GM23248 (cell line): ENCODE measurements at places on chromosomes 5 and 9. TPM values are rescaled to one million over a fixed set of nuclear protein-coding genes. Genes with fewer than 3 reads are reported as not detected.

DNA sequence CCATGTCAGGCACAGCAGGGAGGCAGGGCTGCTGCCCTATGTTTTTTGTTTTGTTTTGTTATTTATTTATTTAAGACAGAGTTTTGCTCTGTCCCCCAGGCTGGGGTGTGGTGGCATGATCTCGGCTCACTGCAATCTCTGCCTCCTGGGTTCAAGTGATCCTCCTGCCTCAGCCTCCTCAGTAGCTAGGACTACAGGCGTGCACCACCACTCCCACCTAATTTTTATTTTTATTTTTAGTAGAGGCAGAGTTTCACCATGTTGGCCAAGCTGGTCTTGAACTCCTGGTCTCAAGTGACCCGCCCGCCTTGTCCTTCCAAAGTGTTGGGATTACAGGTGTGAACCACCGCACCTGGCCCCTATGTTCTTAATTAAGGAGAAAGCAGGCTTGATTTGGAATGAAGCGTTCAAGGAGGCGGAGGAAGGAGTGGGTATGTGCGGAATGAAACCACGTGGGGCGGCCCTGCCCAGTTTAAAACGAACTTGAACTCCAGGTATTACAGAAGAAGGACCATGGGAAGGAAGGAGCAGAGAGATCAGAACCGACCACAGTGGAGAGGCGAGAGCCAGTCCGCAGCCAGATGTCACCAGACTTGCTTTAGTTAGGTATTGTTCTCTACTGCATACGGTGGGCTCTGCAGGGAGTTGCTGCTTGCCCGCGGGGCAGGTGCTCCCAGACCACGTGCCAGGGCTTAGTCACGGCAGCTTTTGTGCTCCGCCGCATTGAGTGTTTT is 34.9 kb upstream of the EPB41L4B start:
- no peak overlapping the region for H3K27ac ChIP-seq
- H3K4me1 ChIP-seq = no peaks in the 10 kb centered on the region
- H3K4me3 ChIP-seq = no peak overlapping the region
- H3K27me3 ChIP-seq = peaks cover 54% of the 10 kb centered on the region

DNA sequence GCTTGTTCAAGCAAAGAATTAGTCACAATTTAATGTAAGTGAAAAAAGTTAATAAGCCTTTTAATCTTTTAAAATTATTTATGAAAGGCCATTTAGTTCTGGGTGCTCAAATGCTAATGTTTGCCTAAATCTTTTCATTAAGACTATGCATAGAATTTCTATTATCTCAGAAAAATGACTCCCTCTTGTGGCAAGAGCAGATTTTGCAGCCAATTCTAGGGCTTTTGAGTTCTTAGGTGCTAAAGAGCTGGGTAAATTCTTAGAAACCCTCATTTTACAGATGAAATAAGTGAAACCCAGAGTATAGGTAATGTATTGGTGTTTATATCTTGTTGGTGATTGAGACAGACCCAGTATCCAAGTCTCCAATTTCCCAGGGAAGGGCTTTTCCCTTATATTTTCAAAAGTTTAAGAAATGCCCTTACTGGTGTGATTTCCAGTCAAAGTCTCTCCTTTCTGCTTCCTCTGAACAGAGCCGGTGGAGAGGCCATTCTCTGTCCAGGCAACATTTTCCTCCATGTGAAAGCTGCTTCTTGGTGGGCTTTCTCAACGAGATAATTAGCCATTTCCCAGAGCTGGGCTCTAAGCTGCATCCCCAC is 24.1 kb upstream of the PCSK5 start:
- no peaks in the 10 kb centered on the region for H3K36me3 ChIP-seq
- 0 out of 2 replicates have a peak, but pooled peaks cover 3% of the 10 kb centered on the region for H3K27me3 ChIP-seq
- H3K4me3 ChIP-seq = no peak overlapping the region
- H3K27ac ChIP-seq = no peak overlapping the region
- DNase-seq = peak; percentile 44

PPWD1 gene
- 24.7 and 56.8 TPM in 2 replicates for total RNA-seq

IRGM gene
- total RNA-seq = not detected in 2 replicates

DNA sequence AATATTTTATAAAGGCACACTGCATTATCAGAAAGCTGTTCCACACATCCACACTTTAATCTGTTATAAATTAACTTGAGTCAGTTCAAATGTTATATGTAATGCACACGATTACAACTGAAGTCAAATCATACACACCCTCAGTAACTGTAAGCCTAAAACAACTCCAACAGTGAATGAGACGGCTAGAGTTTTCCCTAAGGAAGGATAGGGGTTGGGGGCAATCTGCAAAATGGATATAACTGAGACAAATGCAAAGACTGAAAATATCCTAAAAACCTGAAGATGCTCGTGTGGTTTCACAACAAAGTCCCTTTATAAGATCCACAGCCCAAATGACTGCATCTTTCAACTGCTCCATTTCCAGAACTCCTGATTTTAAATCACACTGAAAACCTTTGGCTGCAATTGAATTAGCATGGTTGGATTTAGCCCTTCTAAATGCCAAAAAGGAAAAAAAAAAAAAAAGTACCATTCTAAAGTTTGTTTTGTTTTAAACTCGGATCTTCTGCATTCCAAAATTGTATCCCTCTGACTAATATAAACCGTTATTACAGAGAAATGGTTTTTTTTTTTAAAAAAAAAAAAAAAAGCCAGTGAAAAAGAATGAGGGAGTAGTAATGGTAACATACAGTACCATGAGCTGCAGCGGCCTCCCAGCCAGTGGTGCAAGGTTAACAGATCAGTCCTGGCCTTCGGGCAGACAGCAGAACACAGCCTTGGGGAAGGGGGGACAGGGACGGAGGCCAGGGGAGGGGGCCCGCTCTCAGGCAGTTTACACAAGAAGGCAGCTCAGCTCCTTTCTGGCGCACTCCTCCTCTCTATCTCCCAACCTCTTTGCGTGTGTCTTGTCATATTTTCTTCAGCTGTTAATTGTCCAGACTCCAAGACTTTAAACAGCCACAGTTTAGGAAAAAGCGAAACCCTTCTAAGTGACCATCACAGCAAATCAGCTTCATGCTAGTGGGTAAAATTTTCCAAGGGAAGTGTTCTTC is 166.1 kb downstream of the BNC2 start:
- no peaks in the 10 kb centered on the region for H3K36me3 ChIP-seq
- peaks cover 49% of the 10 kb centered on the region for H3K4me1 ChIP-seq
- H3K27ac ChIP-seq = peak overlapping the region; percentile 96
- DNase-seq = peak; percentile 55

DNA sequence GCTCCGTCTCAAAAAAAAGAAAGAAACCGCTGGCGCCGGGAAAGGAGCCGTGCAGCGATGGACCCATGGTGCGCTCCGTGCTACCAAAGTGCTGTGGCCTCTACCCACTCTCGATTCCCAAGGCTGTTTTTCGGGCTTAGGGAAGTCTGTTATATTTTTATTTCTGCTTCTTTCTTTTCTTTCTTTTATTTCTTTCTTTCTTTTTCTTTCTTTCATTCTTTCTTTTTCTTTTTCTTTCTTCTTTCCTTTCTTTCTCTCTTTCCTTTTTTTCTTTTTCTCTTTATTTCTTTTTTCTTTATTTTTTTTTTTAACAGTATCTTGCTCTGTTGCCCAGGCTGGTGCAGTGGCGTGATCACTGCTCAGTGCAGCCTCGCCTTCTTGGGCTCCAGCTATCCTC is 87.5 kb downstream of the ANXA2R start:
- peaks cover 21% of the 10 kb centered on the region for H3K4me1 ChIP-seq
- H3K27me3 ChIP-seq = no peaks in the 10 kb centered on the region
- no peaks in the 10 kb centered on the region for H3K36me3 ChIP-seq
- DNase-seq = peak; percentile 42
- peak overlapping the region; percentile 93 for H3K27ac ChIP-seq

DNA sequence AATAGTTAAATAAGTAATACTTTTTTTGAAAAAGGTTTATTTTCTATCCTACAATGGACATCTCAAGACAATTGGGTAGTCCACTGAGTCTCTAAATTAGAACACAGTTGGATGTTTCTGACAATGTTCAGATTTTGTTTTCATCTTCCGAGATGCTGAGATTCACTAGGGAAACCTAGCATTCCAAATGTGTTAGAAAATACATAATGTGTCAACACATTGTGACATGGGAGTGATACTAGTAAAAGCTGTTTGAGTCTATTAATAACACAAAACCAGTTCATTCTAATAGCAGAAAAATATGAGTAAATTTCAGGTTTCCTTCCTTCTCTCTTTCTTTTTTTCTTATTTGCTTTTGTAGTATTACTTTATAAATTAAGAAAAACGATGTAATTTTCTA is 68.2 kb upstream of the CDH10 start:
- H3K27ac ChIP-seq = no peak overlapping the region
- no peaks in the 10 kb centered on the region for H3K27me3 ChIP-seq
- no peak for DNase-seq
- H3K36me3 ChIP-seq = no peaks in the 10 kb centered on the region
- H3K4me1 ChIP-seq = no peaks in the 10 kb centered on the region

- H3K27ac ChIP-seq = no peak overlapping the region
- no peak for DNase-seq
- no peaks in the 10 kb centered on the region for H3K4me1 ChIP-seq
- H3K27me3 ChIP-seq = no peaks in the 10 kb centered on the region
Measured at GRCh38 chr9:1366276-1366675, 316.1 kb downstream of the DMRT2 start.

- no peaks in the 10 kb centered on the region for H3K27me3 ChIP-seq
- H3K4me1 ChIP-seq = no peaks in the 10 kb centered on the region
- no peaks in the 10 kb centered on the region for H3K36me3 ChIP-seq
Measured at GRCh38 chr5:150419630-150420270, 7.0 kb upstream of the CD74 start.

DNA sequence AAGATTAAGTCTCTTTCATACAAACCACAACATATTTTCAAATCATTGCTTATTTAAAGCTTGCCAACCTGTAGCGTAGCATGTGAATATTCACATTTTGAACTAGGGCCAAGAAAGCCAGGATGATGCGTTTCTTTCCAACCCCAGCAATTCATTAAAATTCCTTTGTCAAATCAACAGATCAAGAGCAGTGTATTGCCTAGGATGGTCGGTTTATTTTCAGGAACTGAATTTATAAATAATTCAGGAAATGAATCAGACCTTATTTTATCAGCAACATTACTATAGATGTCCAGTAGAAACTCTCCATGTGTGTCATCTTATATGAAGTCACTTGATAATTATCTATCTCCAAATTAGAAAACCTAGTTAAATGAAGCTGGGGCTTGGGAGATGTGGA is 13.2 kb upstream of the AUH start:
- no peaks in the 10 kb centered on the region for H3K27me3 ChIP-seq
- H3K4me3 ChIP-seq = 0 out of 2 replicates have a peak overlapping the region, but pooled peaks have one; percentile 9
- peaks cover 22% of the 10 kb centered on the region for H3K4me1 ChIP-seq
- H3K36me3 ChIP-seq = no peaks in the 10 kb centered on the region
- DNase-seq = peak; percentile 73

IFNK gene
- total RNA-seq = not detected in 2 replicates

GRCh38 chr9:137017791-137018497 is 10.1 kb downstream of the ABCA2 start:
- H3K27ac ChIP-seq = no peak overlapping the region
- no peak overlapping the region for H3K4me3 ChIP-seq
- no peak for DNase-seq
- H3K4me1 ChIP-seq = no peaks in the 10 kb centered on the region
- no peaks in the 10 kb centered on the region for H3K36me3 ChIP-seq

- no peak overlapping the region for H3K4me3 ChIP-seq
- H3K27ac ChIP-seq = no peak overlapping the region
- H3K27me3 ChIP-seq = no peaks in the 10 kb centered on the region
- no peaks in the 10 kb centered on the region for H3K36me3 ChIP-seq
- no peak for DNase-seq
Measured at GRCh38 chr9:31608416-31608815, 776.0 kb upstream of the ACO1 start.

IL5 gene
- not detected in 2 replicates for total RNA-seq

NR6A1 gene
- not detected in 2 replicates for total RNA-seq

CCDC180 gene
- 0.11 and 0.51 TPM in 2 replicates for total RNA-seq

DNA sequence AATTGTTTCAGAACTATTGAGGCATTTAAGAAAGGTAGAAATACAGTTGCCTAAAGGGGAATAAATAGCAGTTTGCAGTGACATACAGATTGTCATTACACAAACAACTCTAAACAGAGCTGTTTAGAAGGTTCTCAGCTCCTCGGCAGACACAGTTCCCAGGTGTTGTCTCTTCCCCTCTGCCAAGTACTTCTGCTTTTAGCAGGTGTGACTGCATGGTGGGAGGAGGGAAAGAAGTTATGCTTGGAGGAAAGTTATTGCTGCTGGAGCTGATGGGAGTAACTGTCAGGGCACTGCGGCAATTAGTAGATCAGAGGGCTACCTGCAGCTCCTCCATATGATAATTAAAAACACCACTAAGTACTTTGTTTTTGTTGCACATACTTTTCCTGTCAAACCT is 14.5 kb downstream of the EDIL3 start:
- DNase-seq = no peak
- H3K4me1 ChIP-seq = no peaks in the 10 kb centered on the region
- H3K36me3 ChIP-seq = no peaks in the 10 kb centered on the region
- no peak overlapping the region for H3K4me3 ChIP-seq
- H3K27ac ChIP-seq = no peak overlapping the region

- peaks cover 4% of the 10 kb centered on the region; the same call in 1 of the 2 replicates for H3K4me1 ChIP-seq
- H3K27me3 ChIP-seq = no peaks in the 10 kb centered on the region
- no peak for DNase-seq
- no peak overlapping the region for H3K4me3 ChIP-seq
- H3K36me3 ChIP-seq = 0 out of 2 replicates have a peak, but pooled peaks cover 24% of the 10 kb centered on the region
Measured at GRCh38 chr5:173944511-173944910, 44.5 kb upstream of the C5orf47 start.

DNA sequence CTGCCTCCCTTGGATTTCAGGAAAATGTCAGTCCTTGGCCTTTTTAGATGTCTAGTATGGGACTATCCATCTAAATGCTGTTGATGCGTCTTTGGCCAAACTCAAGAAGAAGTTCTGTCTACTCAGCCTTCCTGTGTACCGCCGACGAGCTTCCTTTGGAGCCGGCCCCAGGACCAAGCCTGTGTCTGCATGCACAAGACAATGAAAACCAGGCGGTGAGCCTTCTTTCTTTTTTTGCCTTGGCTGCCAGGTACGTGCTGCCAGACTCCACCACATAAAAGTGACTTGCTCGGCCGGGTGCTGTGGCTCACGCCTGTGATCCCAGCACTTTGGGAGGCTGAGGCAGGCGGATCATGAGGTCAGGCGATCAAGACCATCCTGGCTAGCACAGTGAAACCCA is 6.0 kb upstream of the NEURL1B start:
- peaks cover 10% of the 10 kb centered on the region for H3K27me3 ChIP-seq
- no peaks in the 10 kb centered on the region for H3K4me1 ChIP-seq
- H3K36me3 ChIP-seq = no peaks in the 10 kb centered on the region
- H3K27ac ChIP-seq = no peak overlapping the region
- no peak for DNase-seq

DNA sequence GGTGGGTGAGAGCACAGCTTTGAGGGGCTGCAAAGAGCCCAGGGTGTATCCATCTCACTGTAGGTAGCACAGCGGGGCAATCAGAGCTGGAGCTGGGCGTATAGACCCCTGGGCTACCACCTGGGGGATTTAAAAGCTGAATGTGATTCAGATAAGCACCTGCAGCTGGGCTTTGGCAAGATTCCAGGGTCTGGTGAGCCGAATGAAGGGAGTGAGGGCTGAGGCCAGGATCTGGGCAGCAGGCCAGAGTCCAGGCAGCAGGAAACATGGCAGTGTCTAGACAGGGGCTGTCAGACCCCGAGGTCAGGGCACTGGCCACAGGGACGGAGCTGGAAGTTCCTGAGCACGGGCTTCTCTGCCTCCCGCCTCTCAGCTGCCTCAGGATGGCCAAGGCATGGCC is 8.7 kb downstream of the ASS1 start:
- no peak overlapping the region for H3K27ac ChIP-seq
- no peaks in the 10 kb centered on the region for H3K36me3 ChIP-seq
- no peaks in the 10 kb centered on the region for H3K27me3 ChIP-seq
- no peak for DNase-seq
- peaks cover 10% of the 10 kb centered on the region for H3K4me1 ChIP-seq
- H3K4me3 ChIP-seq = no peak overlapping the region

- no peaks in the 10 kb centered on the region for H3K4me1 ChIP-seq
- no peak overlapping the region for H3K4me3 ChIP-seq
- peak; percentile 17 for DNase-seq
- H3K36me3 ChIP-seq = no peaks in the 10 kb centered on the region
- no peaks in the 10 kb centered on the region for H3K27me3 ChIP-seq
Measured at GRCh38 chr5:82719368-82719767, 357.8 kb downstream of the TMEM167A start.

SLC6A18 gene
- not detected in 2 replicates for total RNA-seq
